ENCODE measurements at places on chromosomes 5 and 9.
A peak's percentile ranks its signal among the peaks of the same experiment; 100 is the strongest.

- no peak for DNase-seq
These were observed 11.9 kb upstream of the DDX41 start for GRCh38 chr5:177528631-177529030.

GRCh38 chr9:129553277-129553676 is 67.6 kb downstream of the C9orf50 start:
- no peak for DNase-seq

DNA sequence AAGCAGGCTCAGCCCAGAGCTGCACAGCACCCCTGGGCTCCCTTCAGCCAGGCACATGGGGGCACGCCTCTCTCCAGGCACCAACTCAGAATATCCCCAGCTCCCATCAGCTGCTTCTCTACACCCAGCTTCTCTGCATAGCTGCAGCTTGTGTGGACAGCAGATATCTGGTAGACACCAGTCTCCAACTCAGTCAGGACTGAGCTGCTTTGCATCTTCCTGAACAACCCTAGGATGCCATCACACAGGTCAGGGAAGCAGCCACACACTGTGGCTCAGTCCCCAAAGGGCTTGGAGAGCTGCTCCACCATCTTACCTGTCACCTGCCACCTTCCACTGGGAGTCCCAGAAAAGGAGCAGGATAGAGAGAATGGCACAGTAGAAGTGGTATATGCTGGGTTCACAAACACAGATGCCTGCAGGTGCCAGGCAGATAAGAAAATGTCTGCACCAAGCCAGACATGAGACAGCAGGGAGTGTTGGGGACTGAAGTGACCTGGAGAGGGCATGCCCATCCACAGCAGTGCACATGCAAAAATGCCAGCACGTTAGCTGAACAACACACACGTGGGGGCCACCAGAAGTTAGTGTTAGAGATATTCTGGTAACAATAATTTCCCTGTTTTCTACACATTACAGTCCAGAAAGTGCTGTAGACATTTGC is 42.0 kb downstream of the THBS4 start:
- no peak for DNase-seq

GRCh38 chr5:176536132-176536901 is 885 bp downstream of the RNF44 start:
- DNase-seq = peak; percentile 73

DNA sequence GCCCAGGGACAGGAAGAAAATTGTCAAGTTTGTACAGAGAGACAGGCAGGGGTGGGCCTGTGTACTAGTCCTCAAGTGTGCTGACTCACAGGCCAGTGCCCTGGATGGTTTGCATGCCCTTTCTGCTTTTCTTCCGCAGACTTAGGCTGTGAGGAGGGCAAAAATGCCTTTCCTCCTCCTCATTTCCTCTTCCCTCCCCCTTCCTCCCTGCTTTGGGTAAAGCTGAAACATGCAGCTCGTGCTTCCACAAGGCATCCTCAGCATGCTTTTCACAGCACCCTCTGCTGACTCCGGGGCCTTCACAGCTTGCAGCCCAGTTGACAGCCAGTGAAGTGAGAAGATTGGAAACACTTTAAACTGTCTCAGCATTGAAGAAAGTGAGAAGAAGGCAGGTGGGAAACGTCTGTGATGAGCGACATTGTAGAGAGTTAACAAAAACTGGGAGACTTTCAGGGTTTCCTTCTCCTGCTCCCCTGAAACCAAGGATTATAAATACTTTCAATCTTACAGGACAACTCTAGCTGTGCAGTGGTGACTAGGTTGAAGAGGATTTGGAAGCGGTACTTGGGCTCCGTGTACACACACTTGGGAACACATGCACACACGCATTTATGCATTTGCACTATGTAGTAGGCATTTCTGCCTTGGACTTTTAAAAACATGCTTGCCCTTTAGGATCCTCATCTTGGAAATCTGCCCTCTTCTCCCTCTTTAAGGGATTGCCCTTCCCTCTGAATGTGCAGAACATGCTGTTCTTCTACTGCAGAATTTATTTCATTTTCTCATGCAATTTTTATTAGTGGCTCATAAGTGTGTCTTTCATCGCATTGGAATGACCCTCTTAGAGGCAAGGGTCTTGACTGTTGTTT is 138.8 kb downstream of the GRIA1 start:
- no peak for DNase-seq

GRCh38 chr9:108002371-108002956 is 512.9 kb upstream of the KLF4 start:
- no peak for DNase-seq

DNA sequence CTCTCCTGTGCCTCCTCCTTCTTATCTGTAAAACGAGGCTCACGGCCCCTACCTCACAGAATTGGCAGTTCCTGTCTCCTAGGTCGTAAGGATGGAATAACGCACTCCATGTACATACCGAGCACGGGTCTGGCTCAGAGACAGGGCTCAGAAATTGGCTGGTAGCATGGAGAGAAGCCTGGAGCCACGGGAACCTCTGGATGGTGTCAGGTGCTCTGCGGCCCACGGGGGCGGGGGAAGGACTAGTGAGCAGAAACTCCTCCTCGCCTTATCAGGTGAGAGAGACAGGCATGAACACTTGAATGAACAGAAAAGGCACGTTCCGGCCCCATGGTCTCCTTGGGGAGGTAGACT is 15.4 kb upstream of the C5orf47 start:
- DNase-seq = no peak

- DNase-seq = no peak
These were observed 5.3 kb downstream of the PRELID2 start for GRCh38 chr5:145829708-145830361.

- no peak for DNase-seq
These were observed 83.4 kb downstream of the GHR start for GRCh38 chr5:42506662-42507061.

DNA sequence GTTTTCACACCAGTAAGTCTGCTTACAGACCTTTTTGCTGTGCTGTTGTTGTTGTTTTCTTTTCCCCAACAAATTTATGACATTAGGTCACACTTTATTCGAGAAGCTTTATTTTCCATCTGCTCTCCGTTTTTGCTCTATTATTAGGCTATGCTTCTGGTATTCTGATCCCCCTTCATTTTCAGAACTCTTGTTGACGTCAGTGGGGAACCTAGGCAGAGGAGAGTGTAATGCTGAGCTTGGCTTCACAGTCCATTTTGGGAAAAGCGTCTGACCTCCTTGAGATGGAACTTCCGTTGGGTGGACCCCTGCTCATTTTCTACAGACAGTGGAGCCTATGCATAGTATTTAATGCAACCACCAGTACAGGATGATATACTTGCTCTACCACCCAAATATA is 387.9 kb upstream of the MEF2C start:
- DNase-seq = no peak

DNA sequence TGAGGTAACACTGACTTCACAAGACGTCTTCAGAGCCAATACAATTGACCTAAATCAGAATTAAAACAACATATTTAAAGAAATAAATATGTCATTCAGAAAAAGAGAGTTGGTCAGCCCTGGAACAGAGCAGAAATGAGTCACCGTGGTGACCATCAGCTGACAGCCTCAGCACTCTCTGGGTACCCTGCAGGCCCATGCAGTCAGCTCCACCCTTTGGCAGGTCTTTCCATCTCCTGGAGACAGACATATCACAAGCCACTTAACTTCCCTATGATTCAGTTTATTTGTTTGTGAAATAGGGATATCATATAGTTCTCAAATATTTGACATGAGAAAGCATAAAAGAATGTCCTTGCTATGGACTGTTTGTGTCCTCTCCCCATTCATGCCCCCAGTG is 151.6 kb upstream of the MEF2C start:
- DNase-seq = no peak

- DNase-seq = no peak
These were observed 19.0 kb downstream of the UNC13B start for GRCh38 chr9:35180801-35181200.

- DNase-seq = no peak
These were observed 58.7 kb upstream of the SUSD1 start for GRCh38 chr9:112233769-112234168.

DNA sequence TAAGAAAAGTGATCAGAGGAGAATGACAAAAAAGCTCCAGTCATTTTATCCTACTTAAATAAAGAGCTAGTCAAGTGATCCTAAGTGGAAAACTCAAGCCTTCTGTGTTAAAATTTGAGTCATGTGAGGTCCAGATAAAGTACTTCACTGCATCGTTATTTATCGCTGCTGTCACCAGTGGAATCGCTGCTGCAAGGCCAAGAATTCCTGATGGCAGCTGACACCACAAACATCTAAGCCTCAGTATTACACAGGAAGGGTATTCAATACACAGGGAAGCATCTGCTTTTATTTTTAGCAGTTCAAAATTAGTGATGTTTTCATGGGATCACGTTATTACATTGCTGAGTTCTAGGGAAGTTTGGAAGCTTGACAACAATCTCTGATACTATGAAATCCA is 190.3 kb downstream of the GOLPH3 start:
- no peak for DNase-seq

- no peak for DNase-seq
These were observed 191.9 kb upstream of the SEMA6A start for GRCh38 chr5:116766470-116766947.

- DNase-seq = no peak
These were observed 25.8 kb downstream of the LMBRD2 start for GRCh38 chr5:36125868-36126267.

- no peak for DNase-seq
These were observed 297.9 kb upstream of the PTGER4 start for GRCh38 chr5:40381676-40382363.

GRCh38 chr5:66861402-66861801 is 265.2 kb downstream of the MAST4 start:
- no peak for DNase-seq

Data from activated CD8-positive, alpha-beta memory T cell treated with anti-CD3 and anti-CD28 coated beads for 1 hour (primary cell).